ENCODE measurements at places on chromosomes 16 and 17.

DNA sequence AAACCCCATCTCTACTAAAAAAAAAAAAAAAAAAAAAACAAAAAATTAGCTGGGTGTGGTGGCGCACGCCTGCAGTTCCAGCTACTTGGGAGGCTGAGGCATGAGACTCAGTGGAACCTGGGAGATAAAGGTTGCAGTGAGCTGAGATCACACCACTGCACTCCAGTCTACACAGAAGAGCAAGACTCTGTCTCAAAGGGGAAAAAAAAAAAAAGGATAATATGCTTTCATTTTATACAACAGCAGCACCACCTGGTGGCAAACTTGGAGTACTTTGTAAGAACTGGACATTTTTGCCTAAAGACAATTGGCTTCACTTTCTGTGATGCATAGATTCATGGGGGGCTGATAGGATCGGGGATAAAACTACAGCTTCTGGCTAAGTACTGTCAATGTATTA is 8.5 kb downstream of the CHTF8 start:
- DNase-seq, result peak; percentile 82

GRCh38 chr16:53053967-53054669 is 673 bp upstream of the CHD9 start:
- DNase-seq, result peak; percentile 46

DNA sequence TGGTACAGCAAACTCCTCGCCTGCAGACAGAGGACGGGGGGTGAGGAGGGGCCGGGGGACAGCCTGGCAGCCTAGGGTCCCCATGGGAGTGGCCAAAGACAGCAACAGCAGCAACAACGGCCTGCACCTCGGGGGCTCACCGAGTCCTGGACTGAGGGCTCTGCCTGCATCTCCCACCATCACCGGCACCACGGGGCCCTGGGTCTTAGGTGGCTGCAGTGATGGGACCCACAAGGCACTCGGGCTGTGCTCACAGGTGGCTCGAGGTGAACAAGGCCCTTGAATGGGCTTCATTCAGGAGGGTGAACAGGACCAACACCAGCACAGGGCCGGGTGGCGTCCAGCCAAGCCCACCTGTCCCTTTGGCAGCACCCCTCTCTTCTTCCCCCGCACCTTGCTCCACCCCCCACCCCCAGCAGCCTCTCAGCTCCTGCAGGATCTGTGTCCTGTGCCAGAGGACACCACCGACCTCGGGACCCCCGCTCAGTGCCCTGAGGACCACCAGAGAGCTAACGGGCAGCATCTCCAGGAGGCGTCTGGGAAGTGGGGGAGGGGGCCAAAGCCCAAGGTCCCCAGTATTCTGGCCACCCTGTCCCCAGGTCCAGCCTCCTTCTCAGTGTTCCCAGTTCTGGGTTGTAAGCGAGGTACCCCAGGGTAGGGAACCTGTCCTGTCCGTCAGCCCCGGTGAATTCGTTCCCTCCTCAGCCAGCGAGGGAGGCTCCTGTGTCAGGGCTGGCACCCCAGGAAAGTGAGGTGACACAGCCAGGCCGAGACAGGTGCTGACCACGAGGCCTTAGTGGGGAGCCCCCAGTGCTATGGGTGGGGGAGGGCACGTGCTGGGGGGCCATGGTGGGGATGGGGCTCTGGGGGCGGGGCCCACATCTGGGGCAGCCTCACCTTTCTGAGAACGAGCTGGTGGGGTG is 94.3 kb downstream of the TBC1D16 start:
- no peak for DNase-seq

DNA sequence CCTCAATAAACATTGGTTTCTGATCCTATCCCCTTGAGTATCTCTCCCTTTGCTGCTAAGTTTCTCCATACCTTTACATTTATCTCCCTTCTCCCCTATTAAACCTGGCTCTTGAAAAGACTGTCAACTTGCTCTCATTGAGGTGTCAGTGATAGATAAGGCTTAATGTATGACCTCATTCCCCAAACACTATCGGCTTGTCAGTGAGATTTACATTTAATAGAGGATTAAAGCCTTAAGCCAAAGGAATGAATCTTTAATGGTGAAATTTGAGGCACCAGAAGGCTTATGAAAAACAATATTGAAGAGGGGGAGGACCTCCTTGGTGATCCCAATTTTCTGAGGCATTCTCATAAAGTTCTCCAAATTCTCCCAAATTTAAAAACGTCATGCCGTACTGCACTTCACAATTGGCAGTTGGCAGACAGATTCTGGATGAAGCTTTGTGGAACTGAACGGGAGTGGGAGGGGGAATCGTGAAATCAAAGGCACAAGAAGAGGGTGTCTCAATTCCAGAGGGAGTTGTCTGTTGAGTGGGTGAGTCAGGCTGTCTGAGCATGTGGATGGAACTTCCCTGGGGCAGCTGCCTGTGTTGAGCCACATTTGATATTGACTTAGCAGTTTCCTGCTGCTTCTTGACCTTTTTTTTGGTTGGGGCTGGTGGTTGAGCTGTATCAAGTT is 478.8 kb downstream of the NPIPA7 start:
- no peak for DNase-seq

- DNase-seq, result no peak
These were observed 13.5 kb downstream of the GNAO1 start for GRCh38 chr16:56204816-56205215.

- DNase-seq, result peak; percentile 35
These were observed 12.4 kb downstream of the RAB5C start for GRCh38 chr17:42142371-42142896.

DNA sequence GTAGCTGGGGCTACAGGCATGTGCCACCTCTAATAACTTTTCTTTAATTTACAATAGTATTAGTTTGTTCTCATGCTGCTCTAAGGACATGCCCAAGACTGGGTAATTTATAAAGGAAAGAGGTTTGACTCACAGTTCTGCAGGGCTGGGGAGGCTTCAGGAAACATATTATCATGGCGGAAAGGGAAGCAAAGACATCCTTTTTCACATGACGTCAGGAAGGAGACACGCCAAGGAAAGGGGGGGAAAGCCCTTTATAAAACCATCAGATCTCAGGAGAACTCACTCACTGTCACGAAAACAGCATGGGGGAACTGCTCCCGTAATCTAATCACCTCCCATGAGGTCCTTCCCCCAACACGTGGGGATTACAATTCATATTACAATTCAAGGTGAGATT is 18.3 kb downstream of the IL4R start:
- DNase-seq, result peak; percentile 80

- DNase-seq, result peak; percentile 9
These were observed 22.0 kb downstream of the SALL1 start for GRCh38 chr16:51129105-51129504.

- DNase-seq, result no peak
These were observed 28.7 kb downstream of the ADGRG5 start for GRCh38 chr16:57571098-57571497.

GRCh38 chr17:62876673-62877405 is 68.7 kb upstream of the MARCHF10 start:
- DNase-seq, result peak; percentile 64

- no peak for DNase-seq
These were observed 6.9 kb downstream of the C17orf75 start for GRCh38 chr17:32335046-32335445.

- DNase-seq, result no peak
These were observed 9.3 kb downstream of the SLC47A2 start for GRCh38 chr17:19706791-19707727.

- DNase-seq, result peak; percentile 30
These were observed 414 bp downstream of the NARF start for GRCh38 chr17:82458885-82459424.

- DNase-seq, result peak; percentile 27
These were observed 4.6 kb downstream of the KRT34 start for GRCh38 chr17:41377546-41377945.

GRCh38 chr17:60102632-60103096 is 23.9 kb upstream of the HEATR6 start:
- DNase-seq, result peak; percentile 51

- peak; percentile 98 for DNase-seq
These were observed 78.8 kb downstream of the WIPI1 start for GRCh38 chr17:68378268-68379176.

DNA sequence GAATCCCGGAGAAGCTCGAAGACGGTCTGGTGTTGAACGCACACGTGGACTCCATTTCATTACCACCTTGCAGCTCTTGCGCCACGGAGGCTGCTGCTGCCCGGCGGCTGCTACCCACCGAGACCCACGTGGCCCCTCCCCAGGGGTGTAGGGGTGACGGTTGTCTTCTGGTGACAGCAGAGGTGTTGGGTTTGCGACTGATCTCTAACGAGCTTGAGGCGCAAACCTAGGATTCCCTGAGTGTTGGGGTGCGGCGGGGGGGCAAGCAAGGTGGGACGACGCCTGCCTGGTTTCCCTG is 1.7 kb upstream of the CBX4 start:
- no peak for DNase-seq

GRCh38 chr17:65975878-65976277 is 216.1 kb downstream of the CEP112 start:
- no peak for DNase-seq

- DNase-seq, result peak; percentile 66
These were observed 19.7 kb downstream of the CYB5B start for GRCh38 chr16:69443927-69444631.

- no peak for DNase-seq
These were observed 123.0 kb upstream of the CACNG5 start for GRCh38 chr17:66711881-66712321.

GRCh38 chr16:17135439-17135838 is 335.3 kb downstream of the XYLT1 start:
- no peak for DNase-seq

GRCh38 chr16:67551091-67551490 is 11.2 kb upstream of the CTCF start:
- no peak for DNase-seq

GRCh38 chr17:10147761-10148415 is 50.5 kb downstream of the GAS7 start:
- no peak for DNase-seq

- DNase-seq, result no peak
These were observed 58.5 kb downstream of the OR1D5 start for GRCh38 chr17:3004925-3005324.

- DNase-seq, result no peak
These were observed 25.7 kb downstream of the CMTM4 start for GRCh38 chr16:66670691-66671388.

DNA sequence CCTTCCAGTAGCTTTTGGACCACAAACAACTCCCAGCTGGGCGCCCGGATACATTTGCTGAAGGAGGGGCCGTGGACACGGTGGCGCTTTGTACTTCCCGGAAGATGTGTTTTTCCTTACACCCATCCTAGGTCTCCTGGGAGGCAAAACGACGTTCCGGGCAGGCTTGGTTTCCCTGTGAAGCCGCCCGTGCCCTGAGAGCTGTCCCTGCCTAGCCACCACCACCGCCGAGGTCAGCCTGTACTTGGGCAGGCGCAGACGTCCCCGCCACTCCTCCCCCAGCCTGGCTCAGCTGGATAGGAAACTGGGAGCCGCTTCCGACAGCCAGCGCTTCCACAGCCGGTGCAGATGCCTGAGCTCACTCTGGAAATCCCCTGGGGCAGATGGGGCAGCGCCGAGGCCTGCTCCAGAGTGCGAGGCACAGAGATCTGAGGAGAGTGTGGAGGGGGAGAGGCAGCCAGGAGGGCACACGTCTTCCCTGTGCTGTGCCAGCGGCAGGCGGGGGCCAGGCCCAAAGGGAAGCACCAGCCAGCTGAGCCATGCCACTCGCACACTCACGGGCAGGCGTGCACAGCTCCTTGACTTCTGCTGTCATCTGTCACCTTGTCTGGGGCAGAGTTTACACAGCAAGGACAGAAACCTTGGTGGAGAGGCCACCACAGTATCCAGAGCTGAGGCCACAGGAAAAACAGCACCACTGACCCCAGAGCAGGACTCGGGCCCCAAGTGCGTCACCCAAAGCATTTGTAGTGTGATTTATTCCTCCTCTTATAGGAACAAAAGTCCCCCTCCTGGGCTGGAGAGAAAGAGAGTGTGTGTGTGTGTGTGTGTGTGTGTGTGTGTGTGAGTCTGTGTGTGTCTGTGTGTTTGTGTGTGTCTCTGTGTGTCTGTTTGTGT is 3.0 kb downstream of the RHBDF2 start:
- DNase-seq, result peak; percentile 89

- DNase-seq, result peak; percentile 96
These were observed 1.5 kb upstream of the FAAP100 start for GRCh38 chr17:81553616-81554181.

GRCh38 chr17:50603340-50603739 is 31.3 kb upstream of the ABCC3 start:
- no peak for DNase-seq

DNA sequence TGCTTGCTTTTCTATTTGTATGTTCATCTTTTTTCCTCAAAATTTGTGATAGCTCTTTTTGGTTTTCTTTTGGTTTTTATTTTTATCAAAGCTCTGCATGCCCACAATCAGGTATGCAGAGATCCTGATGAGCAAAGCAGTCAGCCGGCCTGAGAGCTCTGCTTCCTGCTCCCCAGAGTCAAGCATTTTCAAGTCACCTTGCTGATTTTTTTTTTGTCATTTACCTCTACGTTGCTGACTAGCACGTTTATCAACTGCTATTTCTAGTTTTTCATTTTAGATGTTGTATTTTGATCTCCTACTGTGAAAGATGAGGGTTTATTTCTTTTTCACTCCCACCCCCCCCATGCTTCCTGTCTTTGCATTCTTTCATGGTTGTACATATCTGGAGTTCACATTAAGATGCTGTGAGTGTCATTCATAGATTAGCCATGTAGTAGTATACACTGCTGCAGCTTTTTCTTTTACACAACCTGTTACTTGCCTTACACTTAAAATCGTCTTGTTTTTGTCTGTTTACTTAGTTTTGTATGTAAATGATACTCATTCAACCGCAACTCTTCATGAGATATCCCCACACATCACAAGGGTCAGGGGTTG is 196.2 kb downstream of the LGALS9B start:
- DNase-seq, result no peak

- peak; percentile 91 for DNase-seq
These were observed 50.0 kb downstream of the SOCS1 start for GRCh38 chr16:11205754-11206581.

DNA sequence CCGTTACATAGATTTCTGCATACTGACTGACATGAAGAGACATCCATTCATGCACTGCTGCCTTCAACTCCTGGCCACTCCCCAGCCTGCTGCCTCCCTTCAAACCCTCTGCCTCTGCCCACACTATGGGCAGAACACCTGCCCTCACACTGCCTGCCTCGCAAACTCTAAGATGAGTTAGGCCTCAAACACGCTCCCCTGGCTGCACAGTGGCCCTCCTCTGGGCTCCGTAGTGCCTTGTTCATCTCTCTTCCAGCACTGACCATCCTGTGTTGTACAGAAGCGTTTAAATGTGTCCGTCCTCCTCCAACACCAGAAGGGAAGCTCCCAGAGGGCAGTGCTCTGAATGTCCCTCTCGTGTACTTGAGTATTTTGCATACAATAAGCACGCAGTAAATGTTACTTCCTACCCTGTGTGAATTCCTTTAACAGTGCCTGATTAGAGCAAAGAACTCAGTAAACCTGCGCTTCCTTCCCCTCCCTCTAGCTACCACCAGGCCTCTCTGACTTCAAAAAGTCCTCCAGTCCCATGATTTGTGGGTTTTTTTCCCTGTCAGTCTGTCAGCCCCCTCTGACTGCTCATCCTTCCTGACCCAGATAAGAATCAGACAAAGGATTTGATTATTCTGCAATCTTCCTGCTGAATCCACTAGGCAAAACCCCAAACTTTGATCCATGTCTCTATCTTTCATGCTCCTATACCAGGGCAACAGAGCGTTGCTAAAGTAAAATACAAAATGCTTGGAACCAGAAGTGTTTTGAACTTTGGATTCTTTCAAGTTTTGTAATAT is 3.9 kb downstream of the DHX33 start:
- no peak for DNase-seq

Measured in fibroblast of pulmonary artery (primary cell).